ENCODE measurements at places on chromosomes 16 and 17. TPM values are rescaled to one million over a fixed set of nuclear protein-coding genes. Genes with fewer than 3 reads are reported as not detected.

The AANAT gene
- total RNA-seq: not detected

The TBC1D3I gene
- total RNA-seq: 0.19 TPM

The RNF151 gene
- not detected for total RNA-seq

The ZFHX3 gene
- 28.8 TPM for total RNA-seq

DNA sequence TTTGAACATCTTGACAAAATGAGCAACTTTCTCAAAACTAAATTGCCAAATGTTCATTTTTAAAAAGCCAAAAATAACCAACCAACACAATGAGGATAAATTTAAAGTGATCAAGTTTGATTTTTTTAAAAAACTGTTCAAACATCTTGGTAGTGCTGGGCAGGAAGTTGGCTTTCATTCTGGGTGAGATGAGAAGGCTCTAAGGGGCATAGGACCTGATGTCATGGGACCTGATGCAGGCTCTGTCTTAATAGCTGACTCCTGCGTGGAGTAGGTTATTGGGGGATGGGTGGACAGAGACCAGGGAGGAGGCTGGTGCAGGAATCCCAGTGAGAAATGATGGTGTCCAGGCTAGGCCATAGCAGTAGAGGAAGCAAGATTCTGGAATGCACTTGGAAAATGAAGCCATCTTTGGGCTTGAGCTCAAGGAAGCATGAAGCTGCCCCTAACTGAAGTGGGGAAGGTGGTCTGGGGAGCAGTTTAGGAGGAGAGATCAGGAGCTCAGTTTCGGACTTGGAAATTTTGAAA, 20.4 kb downstream of the NLRC5 start:
- peak; percentile 24 for DNase-seq

DNA sequence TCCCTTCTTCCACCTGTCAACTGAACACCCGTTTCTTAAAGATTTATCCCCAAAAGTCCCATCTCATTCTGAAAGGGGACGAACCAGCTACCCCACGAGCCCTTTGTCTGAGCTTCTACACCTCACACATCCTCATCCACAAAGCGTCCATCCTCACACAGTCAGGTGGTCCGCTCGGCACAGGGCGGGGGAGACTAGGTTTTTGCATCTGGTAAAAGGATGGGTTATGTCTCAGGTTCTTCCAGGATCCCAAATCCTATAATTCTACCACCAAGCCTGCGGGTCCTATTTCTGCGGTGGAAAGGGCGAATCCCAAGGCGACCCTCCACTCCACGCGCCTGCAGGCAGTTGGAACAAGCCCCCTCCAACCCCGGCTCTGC, 458 bp downstream of the GFOD2 start:
- DNase-seq: no peak

DNA sequence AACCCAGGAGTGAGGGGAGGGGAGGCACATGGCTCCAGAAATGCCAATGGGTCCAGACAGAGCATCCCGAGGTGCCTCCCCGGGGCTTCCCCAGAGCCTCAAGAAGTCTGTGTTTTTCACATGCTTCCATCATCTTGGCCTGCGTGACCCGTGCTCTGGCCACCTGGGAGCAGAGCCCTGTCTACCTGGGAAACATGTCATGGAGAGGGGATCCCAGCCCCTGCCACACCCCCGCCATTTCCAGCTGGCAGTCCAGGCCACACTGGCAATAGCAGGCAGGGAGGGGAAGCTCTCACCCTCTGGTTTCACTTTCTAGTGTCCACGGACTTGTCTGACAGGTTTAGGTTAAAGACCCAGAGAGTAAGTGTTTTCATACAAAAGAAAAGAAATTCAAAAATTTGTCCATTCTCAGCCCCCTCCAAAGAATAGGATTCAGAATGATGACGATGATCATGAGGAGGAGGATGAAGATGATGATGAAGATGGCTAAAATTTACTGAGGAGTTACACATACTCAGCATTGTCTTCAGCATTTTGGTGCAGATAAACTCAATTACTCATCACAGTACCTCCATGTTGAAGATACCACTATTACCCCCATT, 9.0 kb downstream of the SMIM5 start:
- no peak for DNase-seq

- no peak for DNase-seq
Observed at GRCh38 chr16:27156579-27156978, 46.7 kb upstream of the KDM8 start.
